ENCODE measurements at places on chromosomes 6 and 20. TPM values are rescaled to one million over a fixed set of nuclear protein-coding genes. Genes with fewer than 3 reads are reported as not detected.
A peak's percentile ranks its signal among the peaks of the same experiment; 100 is the strongest.

GRCh38 chr20:31790401-31790800, 28.8 kb upstream of the MYLK2 start:
- no peaks in the 10 kb centered on the region for H3K27me3 ChIP-seq
- no peaks in the 10 kb centered on the region for H3K4me1 ChIP-seq
- no peak overlapping the region for H3K4me3 ChIP-seq

KPNA5 gene
- total RNA-seq: 25.0 TPM

DNA sequence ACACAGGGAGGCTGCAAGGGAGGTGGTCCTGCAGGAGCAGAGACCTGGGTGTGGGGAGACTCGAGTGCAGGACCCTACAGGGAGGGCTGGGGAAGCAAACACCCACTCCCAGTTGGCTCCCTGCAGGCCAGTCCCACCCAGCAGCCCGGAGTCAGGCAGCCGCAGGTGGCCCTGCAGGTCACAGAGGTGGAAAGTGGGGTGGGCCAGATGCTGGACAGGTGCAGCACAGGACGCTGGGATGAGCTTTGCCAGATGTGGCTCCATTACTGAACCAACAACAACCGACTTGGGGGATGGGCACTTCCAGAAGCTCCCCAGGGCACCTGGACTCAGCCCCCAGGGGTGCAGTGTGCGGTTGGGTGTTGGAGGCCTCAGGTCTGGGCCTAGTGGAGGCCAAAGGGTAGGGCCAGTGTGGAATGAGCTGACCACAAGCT, 26.6 kb upstream of the MYT1 start:
- no peaks in the 10 kb centered on the region for H3K4me1 ChIP-seq
- H3K27me3 ChIP-seq: no peaks in the 10 kb centered on the region
- no peak overlapping the region for H3K27ac ChIP-seq
- H3K36me3 ChIP-seq: no peaks in the 10 kb centered on the region
- H3K4me3 ChIP-seq: no peak overlapping the region

GRCh38 chr6:38218235-38218634, 398.7 kb downstream of the ZFAND3 start:
- H3K4me1 ChIP-seq: no peaks in the 10 kb centered on the region
- no peaks in the 10 kb centered on the region for H3K27me3 ChIP-seq
- no peak overlapping the region for H3K27ac ChIP-seq

- H3K27ac ChIP-seq: peak overlapping the region; percentile 90
- no peak for DNase-seq
- H3K4me1 ChIP-seq: peaks cover 60% of the 10 kb centered on the region
- peak overlapping the region; percentile 99 for H3K4me3 ChIP-seq
Observed at GRCh38 chr6:118892355-118892991, 1.5 kb upstream of the ASF1A start.

TRPC4AP gene
- total RNA-seq: 60.2 TPM

DNA sequence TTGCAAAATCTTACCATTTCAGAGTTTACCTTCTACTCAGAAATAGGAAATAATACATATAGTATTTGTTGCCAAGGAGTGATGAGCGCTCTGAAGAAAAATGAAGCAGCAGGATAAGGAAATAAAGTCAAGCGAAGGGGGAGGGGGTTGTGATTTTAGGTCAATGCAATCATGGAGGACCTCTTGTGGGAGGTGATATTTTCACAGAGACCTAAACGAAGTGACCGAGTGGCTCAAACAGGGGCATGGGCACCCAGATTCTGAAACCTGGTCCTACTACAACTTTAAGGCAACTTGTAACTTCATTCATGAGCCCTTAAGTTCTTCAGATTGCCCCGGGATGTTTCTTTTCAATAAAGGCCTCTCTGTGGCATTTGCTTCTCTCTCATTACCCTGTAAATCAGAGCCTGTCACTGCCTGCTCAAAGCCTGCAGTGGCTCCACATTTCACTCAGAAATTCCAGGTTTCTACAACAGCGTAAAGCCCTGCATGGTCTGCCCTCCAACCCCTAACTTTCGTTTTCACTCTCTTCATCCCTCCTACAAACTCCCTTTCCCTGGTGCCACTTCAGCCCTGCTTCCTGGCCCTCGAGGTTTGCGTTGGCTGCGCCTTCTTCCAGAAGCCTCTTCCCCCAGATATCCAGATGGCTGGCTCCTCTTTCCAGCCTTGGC, 162.7 kb downstream of the TBC1D7 start:
- H3K27ac ChIP-seq: no peak overlapping the region
- H3K36me3 ChIP-seq: no peaks in the 10 kb centered on the region
- H3K4me1 ChIP-seq: peaks cover 2% of the 10 kb centered on the region
- no peak overlapping the region for H3K4me3 ChIP-seq
- H3K27me3 ChIP-seq: peaks cover 8% of the 10 kb centered on the region

DNA sequence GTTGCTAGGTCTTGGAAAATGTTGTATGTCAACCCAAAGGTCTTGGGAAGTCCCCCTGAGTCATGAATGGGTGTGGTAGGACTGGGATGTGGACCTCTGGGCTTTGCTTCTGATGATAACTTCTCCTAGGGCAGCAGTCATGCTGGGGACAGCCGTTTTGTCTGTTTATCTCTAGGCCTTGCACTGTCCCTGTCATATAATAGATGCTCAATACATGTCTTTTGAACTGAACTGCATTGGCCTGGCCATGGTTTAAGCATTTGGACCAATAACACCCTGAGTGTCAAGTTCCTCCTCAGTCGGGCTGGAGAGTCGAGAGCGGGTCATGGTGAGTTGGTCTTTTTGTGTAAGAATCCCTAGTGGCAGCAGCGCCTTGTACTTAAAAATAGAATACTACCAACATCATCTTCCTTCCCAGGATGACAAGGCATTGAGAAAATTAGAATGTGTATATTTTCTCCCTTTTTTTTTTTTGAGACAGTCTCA, 43.1 kb downstream of the E2F3 start:
- DNase-seq: no peak
- H3K27ac ChIP-seq: peak overlapping the region; percentile 9
- H3K36me3 ChIP-seq: peaks cover 17% of the 10 kb centered on the region
- H3K4me1 ChIP-seq: peaks cover 9% of the 10 kb centered on the region

DNA sequence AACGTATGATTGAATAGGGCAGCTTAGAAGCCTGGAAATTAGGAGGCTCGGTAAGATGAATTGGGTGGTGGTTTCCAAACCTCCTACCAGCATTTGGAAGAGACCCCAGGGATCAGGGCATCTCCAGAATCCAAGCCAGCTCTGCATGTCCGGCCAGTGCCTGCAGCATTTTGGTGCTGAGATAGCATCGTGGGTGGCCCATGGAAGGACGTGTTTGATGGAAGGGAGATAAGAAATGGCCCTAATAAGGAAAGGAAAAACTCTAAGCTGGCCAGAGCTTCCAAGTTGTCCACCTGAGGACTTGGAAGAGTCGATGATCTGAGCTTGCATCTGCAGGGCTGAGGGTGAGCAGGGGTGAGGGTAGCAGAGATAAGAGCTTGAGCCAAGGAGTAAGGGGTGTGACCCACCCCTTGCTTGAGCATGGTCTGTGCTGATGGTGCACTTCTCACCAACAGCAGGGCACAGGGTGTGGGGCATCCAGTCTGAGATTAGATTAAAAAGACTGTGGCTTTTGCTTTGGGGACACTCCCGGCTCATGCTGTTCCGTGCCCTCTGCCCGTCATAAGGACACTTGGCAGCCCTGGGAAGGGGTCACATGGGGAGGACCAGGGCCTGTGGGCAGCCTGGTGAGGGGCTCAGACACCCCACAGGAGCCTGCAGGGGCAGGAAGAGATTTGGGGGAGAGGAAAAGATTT, 213.2 kb downstream of the ERMARD start:
- H3K27ac ChIP-seq: no peak overlapping the region
- peaks cover 6% of the 10 kb centered on the region for H3K4me1 ChIP-seq
- no peak overlapping the region for H3K4me3 ChIP-seq
- H3K27me3 ChIP-seq: peaks cover 10% of the 10 kb centered on the region
- H3K36me3 ChIP-seq: no peaks in the 10 kb centered on the region

GRCh38 chr6:11718031-11718430, 60.6 kb downstream of the ADTRP start:
- H3K4me1 ChIP-seq: peaks cover 23% of the 10 kb centered on the region
- H3K27ac ChIP-seq: no peak overlapping the region
- no peaks in the 10 kb centered on the region for H3K36me3 ChIP-seq
- H3K4me3 ChIP-seq: no peak overlapping the region
- DNase-seq: no peak
- peaks cover 2% of the 10 kb centered on the region for H3K27me3 ChIP-seq

- no peaks in the 10 kb centered on the region for H3K4me1 ChIP-seq
- H3K27ac ChIP-seq: no peak overlapping the region
- H3K36me3 ChIP-seq: no peaks in the 10 kb centered on the region
- no peak for DNase-seq
Observed at GRCh38 chr6:1418471-1419191, 29.3 kb downstream of the FOXF2 start.

DNA sequence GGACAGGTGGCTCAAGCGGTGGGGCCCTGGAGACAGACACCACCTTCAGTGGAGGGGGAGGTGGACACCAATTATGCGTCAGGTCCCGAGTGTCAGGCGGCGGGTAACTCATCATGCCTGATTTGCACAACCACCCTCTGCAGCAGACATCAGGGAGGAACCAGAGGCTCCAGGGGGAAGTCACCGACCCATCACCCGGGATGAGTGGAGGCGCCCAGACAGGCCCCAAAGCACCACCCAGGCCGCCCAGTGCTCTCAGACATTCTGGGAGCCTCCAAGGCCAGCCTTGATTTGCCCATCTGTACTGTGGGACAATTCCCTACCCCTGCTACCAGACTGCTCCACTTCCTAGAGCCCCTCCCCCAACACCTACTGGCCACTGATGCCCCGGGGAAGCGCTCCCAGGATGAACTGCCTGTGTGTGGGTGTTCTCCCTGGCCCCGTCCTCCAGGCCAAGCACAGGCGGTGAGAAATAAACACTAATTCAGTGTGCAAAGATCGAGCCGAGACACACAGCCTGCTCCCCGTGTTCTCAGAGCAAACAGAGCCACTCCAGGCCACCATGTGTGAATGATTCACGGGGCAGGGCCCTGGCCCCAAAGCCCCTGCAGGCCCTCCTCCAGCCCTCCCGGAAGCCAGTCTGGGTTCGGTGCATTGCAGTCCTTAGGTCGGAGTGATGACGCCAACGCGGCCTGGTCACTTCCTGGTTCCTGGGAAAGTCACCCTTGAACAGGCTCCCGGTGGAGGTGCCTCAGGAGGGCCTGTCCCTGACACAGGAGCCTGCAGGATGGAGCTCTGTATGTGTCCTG, 107.2 kb downstream of the ASXL1 start:
- H3K27me3 ChIP-seq: no peaks in the 10 kb centered on the region
- DNase-seq: no peak
- peaks cover 11% of the 10 kb centered on the region for H3K4me1 ChIP-seq
- no peak overlapping the region for H3K4me3 ChIP-seq
- H3K27ac ChIP-seq: no peak overlapping the region
- H3K36me3 ChIP-seq: no peaks in the 10 kb centered on the region

SLC22A7 gene
- total RNA-seq: not detected

SLC22A1 gene
- total RNA-seq: 2.8 TPM

TSBP1 gene
- not detected for total RNA-seq

DNA sequence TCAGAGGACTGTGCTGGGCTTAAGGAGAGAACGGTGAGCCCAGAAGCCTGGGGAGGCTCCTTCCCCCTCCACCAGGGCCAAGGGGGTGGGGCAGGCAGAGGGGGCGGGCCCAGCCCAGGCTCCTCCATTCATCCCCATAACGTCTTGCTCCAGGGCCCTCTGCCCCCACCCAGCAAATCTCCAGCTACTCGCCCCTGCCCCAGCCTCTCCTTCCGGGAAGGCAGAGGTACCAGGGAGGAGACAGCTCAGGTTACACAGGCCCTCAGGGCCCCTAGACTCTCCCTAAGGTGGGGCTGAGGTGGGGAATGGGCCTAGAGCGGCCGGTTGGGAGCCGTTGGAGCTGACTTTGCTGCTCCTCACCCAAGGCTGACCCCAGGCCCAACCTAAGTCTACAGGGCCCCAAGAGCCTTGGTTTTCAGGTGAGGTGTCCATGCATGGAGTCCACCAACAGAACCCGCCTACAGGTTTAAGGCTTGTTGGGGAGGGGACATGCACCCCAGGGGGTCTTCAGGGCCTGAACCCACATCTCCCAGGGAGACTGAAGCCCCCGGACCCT, 1.2 kb downstream of the LAMA5 start:
- H3K4me1 ChIP-seq: peaks cover 14% of the 10 kb centered on the region
- no peak for DNase-seq
- peak overlapping the region; percentile 46 for H3K4me3 ChIP-seq
- no peaks in the 10 kb centered on the region for H3K36me3 ChIP-seq
- H3K27me3 ChIP-seq: peaks cover 2% of the 10 kb centered on the region
- H3K27ac ChIP-seq: no peak overlapping the region

- no peak overlapping the region for H3K27ac ChIP-seq
- no peaks in the 10 kb centered on the region for H3K4me1 ChIP-seq
- no peaks in the 10 kb centered on the region for H3K36me3 ChIP-seq
Observed at GRCh38 chr20:47117371-47117770, 222.7 kb downstream of the EYA2 start.

DNA sequence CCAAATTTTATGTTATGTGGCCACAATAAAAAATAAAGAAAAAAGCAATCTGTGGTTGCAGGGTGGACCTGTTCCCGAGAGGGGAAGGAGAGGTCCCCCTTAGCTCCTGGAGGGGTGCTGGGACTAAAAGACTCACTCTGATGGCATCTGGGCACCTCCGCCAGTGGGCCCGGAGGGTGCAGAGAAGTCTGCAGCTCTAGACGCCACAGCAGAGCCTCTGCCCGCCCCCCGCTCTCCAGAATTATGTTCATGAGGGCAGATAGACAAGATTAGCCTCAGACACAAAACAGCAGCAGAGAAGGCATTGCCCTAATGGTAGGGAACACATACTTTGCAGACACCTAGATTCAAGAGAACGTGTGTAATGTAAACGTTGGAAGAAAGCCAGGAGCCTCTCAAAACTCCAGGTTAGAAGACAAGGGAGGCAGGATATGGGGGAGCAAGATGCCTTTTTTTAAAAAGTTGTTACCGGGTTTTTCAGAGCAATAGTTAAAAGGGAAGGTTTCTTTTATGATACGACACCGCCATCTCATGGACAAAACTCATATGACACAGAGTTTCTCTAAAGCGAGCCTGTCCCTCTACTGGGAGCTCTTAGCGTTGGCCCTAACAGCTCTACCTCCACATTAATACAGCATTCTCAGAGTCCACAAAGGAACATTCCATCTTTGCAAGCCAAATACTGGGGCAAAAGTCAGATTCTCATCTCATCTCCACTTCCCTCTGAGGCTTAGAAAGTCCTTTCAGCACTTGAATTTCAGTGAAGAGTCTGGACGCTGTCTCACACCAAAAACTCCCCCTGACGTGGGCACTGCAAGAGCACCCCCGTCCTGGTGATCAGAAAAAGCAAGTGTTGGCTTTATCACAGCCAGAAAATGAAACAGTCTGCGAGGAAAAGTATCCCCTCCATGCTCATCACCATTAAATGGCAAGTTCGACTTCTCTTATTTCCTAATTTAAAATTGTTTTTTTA, 47.2 kb downstream of the FOXF2 start:
- no peak overlapping the region for H3K27ac ChIP-seq
- no peaks in the 10 kb centered on the region for H3K4me1 ChIP-seq
- DNase-seq: no peak
- H3K27me3 ChIP-seq: peaks cover 43% of the 10 kb centered on the region
- H3K36me3 ChIP-seq: no peaks in the 10 kb centered on the region
- no peak overlapping the region for H3K4me3 ChIP-seq

DNA sequence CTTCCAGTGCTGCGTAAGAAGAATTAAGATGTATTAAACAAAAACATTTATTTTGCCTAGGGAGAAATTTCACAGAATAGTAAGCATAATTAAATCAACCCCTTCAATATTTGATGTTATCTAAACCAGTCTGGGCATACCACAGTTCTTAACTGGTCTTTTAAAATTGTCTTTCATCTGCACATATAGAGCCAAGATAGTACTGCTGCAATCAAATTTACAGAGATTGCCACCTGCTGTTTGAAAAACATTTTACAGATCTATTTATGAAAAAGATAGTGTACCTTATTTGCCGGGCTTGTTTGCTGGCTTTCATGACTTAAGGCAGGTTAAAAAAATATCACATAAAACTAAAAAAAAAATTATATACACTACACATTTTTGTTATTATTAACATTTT, 323.2 kb downstream of the ADGRB3 start:
- no peaks in the 10 kb centered on the region for H3K36me3 ChIP-seq
- H3K4me1 ChIP-seq: no peaks in the 10 kb centered on the region
- no peak overlapping the region for H3K4me3 ChIP-seq
- DNase-seq: no peak

All from activated B cell treated with CpG ODN at 0.5 μM for 24 hours (primary cell).